ENCODE measurements at places on chromosomes 7 and 10. TPM values are rescaled to one million over a fixed set of nuclear protein-coding genes. Genes with fewer than 3 reads are reported as not detected.

BTBD16 gene
- 0.29 TPM for total RNA-seq

PSD gene
- 3.0 TPM for total RNA-seq

ACTL6B gene
- total RNA-seq = not detected

ORAI2 gene
- 47.4 TPM for total RNA-seq

EGR2 gene
- 17.8 TPM for total RNA-seq

ATP6V0A4 gene
- 0.70 TPM for total RNA-seq

FGFBP3 gene
- total RNA-seq = 5.3 TPM

GLI3 gene
- 11.7 TPM for total RNA-seq

CTAGE15 gene
- 0.23 TPM for total RNA-seq

GIMAP6 gene
- total RNA-seq = not detected

NPY4R2 gene
- 0.53 TPM for total RNA-seq

ERVW-1 gene
- not detected for total RNA-seq

CUEDC2 gene
- total RNA-seq = 64.3 TPM

POLR2J2 gene
- total RNA-seq = 5.1 TPM

UCN3 gene
- total RNA-seq = not detected

BICC1 gene
- total RNA-seq = 32.4 TPM

MKX gene
- total RNA-seq = 28.8 TPM

RGR gene
- not detected for total RNA-seq

IL15RA gene
- total RNA-seq = 0.56 TPM

AKR1C8 gene
- total RNA-seq = not detected

HEPACAM2 gene
- total RNA-seq = not detected

LRWD1 gene
- 16.7 TPM for total RNA-seq

MINPP1 gene
- total RNA-seq = 19.2 TPM

PIK3AP1 gene
- total RNA-seq = 9.7 TPM

UCMA gene
- not detected for total RNA-seq

ABCA13 gene
- total RNA-seq = 0.07 TPM

ELFN1 gene
- total RNA-seq = 0.65 TPM

COL26A1 gene
- total RNA-seq = 155 TPM

SPDYE16 gene
- not detected for total RNA-seq

ZMYND11 gene
- total RNA-seq = 73.6 TPM

MMP21 gene
- total RNA-seq = not detected

RINT1 gene
- 18.0 TPM for total RNA-seq

RHOBTB1 gene
- 19.2 TPM for total RNA-seq

IGFBP1 gene
- total RNA-seq = 0.62 TPM

NOLC1 gene
- 50.6 TPM for total RNA-seq

PNLIPRP3 gene
- total RNA-seq = not detected

AGR2 gene
- total RNA-seq = not detected

PLXNA4 gene
- 13.0 TPM for total RNA-seq

KLLN gene
- total RNA-seq = 0.72 TPM

EIF5AL1 gene
- 0.17 TPM for total RNA-seq
